Cardiac atrium fibroblast (primary cell): ENCODE measurements at places on chromosomes 5 and 9. TPM values are rescaled to one million over a fixed set of nuclear protein-coding genes. Genes with fewer than 3 reads are reported as not detected.

Gene GMCL2
- not detected in 2 replicates for total RNA-seq

Gene IFNB1
- total RNA-seq, result not detected in 2 replicates

Gene VCP
- 262 and 287 TPM in 2 replicates for total RNA-seq

Gene STING1
- total RNA-seq, result 69.3 and 76.2 TPM in 2 replicates

Gene SLC25A2
- total RNA-seq, result not detected in 2 replicates

Gene IL7R
- 0.72 and 4.2 TPM in 2 replicates for total RNA-seq

Gene RBM27
- 6.5 and 10.9 TPM in 2 replicates for total RNA-seq

Gene ARHGEF39
- total RNA-seq, result 0.18 and 0.49 TPM in 2 replicates

Gene NREP
- 27.3 and 49.4 TPM in 2 replicates for total RNA-seq

Gene RPS14
- total RNA-seq, result 3,362 and 3,967 TPM in 2 replicates

Gene NUTM2G
- not detected in 2 replicates for total RNA-seq

Gene IL9
- not detected in 2 replicates for total RNA-seq

Gene PCDHGB2
- 1.6 and 3.2 TPM in 2 replicates for total RNA-seq

Gene BTNL3
- not detected in 2 replicates for total RNA-seq

Gene PCDHGB5
- 21.7 and 22.2 TPM in 2 replicates for total RNA-seq

Gene RASEF
- total RNA-seq, result not detected in 2 replicates

Gene CAMK4
- total RNA-seq, result 0.18 and 0.97 TPM in 2 replicates

Gene SLC36A2
- total RNA-seq, result not detected in 2 replicates

Gene TSC1
- total RNA-seq, result 21.5 and 26.4 TPM in 2 replicates

Gene PRRX2
- total RNA-seq, result 2.2 and 8.3 TPM in 2 replicates

Gene ZNF483
- under 0.01 and 0.18 TPM in 2 replicates for total RNA-seq

Gene SPATA6L
- total RNA-seq, result 0.16 TPM in 1 of 2 replicates, not detected in the other

Gene FSTL4
- total RNA-seq, result not detected in 2 replicates

Gene CTNNA1
- total RNA-seq, result 242 and 296 TPM in 2 replicates

Gene PTGDS
- total RNA-seq, result 4.5 and 15.2 TPM in 2 replicates

Gene N4BP3
- 0.36 and 2.3 TPM in 2 replicates for total RNA-seq

Gene CLIC3
- 4.7 and 16.8 TPM in 2 replicates for total RNA-seq

Gene MYOT
- total RNA-seq, result not detected in 2 replicates

Gene MLANA
- not detected in 2 replicates for total RNA-seq

Gene CDC20B
- total RNA-seq, result not detected in 2 replicates

Gene TAF11L8
- not detected in 2 replicates for total RNA-seq

Gene FBXW5
- total RNA-seq, result 121 and 137 TPM in 2 replicates

Gene PRR16
- 11.9 and 14.1 TPM in 2 replicates for total RNA-seq

Gene C9orf43
- total RNA-seq, result 0.16 TPM in 1 of 2 replicates, not detected in the other

Gene SPINK5
- not detected in 2 replicates for total RNA-seq

Gene KCNN2
- not detected in 2 replicates for total RNA-seq

Gene GFPT2
- 57.0 and 80.7 TPM in 2 replicates for total RNA-seq

Gene ASTN2
- total RNA-seq, result 2.5 and 6.0 TPM in 2 replicates

Gene TXNDC8
- not detected in 2 replicates for total RNA-seq

Gene LECT2
- total RNA-seq, result not detected in 2 replicates

Gene SLC45A2
- not detected in 2 replicates for total RNA-seq

Gene ROPN1L
- 0.32 TPM in 1 of 2 replicates, not detected in the other for total RNA-seq

Gene DIPK1B
- 20.1 and 25.1 TPM in 2 replicates for total RNA-seq

Gene PGM5
- total RNA-seq, result 0.18 and 0.32 TPM in 2 replicates

Gene RASGRF2
- total RNA-seq, result 0.18 and 1.3 TPM in 2 replicates

Gene SPRY4
- total RNA-seq, result 42.0 and 63.2 TPM in 2 replicates

Gene DEPDC1B
- 1.3 and 4.9 TPM in 2 replicates for total RNA-seq

Gene GABRA1
- not detected in 2 replicates for total RNA-seq

Gene FOXB2
- total RNA-seq, result not detected in 2 replicates

Gene ZNG1F
- total RNA-seq, result 1.8 and 11.2 TPM in 2 replicates

Gene LCNL1
- not detected in 2 replicates for total RNA-seq

Gene QRFP
- not detected in 2 replicates for total RNA-seq

Gene NPR2
- 19.9 and 27.5 TPM in 2 replicates for total RNA-seq

Gene CDX1
- not detected in 2 replicates for total RNA-seq

Gene HMCN2
- not detected in 2 replicates for total RNA-seq

Gene IFNK
- not detected in 2 replicates for total RNA-seq
